ENCODE measurements at places on chromosomes 1 and 21. TPM values are rescaled to one million over a fixed set of nuclear protein-coding genes. Genes with fewer than 3 reads are reported as not detected.

DNA sequence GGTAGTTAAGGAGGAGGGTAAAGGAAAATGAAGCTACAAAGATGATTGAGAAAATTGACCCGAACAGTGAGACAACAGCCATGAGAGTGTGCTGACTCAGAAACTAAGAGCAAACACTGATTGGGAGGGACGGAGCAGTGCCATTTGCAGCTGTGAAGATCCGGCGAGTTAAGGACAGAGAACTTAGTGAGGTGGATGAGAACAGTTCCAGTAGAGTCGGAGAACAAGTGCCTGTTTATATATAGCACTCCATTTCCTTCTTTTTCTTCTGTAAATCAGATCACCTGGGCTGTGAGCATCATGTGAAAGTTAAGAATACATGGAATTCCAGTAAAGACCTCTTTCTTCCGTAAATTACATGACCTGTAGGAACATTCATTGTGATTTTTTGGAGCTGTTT lies 145.7 kb downstream of the KCNK2 start:
- DNase-seq, result no peak
- H3K4me3 ChIP-seq, result no peak overlapping the region
- H3K27ac ChIP-seq, result no peak overlapping the region
- no peaks in the 10 kb centered on the region for H3K4me1 ChIP-seq

- no peak for DNase-seq
- H3K4me3 ChIP-seq, result no peak overlapping the region
- H3K4me1 ChIP-seq, result no peaks in the 10 kb centered on the region
- no peaks in the 10 kb centered on the region for H3K36me3 ChIP-seq
- peaks cover 6% of the 10 kb centered on the region for H3K27me3 ChIP-seq
Observed at GRCh38 chr21:38504066-38504465, 5.8 kb upstream of the ERG start.

- no peaks in the 10 kb centered on the region for H3K4me1 ChIP-seq
- peaks cover 47% of the 10 kb centered on the region for H3K27me3 ChIP-seq
- no peak overlapping the region for H3K4me3 ChIP-seq
- no peaks in the 10 kb centered on the region for H3K36me3 ChIP-seq
Observed at GRCh38 chr1:38497921-38498656, 361.5 kb downstream of the RRAGC start.

The MANEAL gene
- 17.3 TPM for total RNA-seq

The RGS13 gene
- total RNA-seq, result not detected

DNA sequence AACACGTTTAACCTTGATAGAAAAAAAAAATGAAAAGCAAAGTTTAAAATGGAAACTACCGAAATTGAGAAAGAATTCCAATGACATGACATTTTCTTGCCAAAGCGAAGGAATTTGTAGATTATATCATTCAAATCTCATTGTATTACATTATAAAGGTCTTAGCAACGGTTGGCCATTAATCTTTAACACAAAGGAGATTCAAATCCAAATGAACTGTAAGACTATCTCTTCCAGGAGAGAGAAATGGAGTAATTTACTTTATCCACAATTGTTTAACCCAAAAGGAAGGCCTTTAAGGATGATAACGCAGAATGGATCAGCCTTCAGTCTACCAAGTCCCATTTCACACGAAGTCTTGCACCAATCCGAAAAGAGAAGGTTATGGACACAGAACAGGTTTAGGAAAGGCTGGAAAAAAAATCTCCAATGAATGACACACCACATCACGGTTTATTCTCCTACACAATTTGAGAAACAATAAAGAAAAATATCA lies 1.5 kb downstream of the ENAH start:
- H3K4me3 ChIP-seq, result peak overlapping the region; percentile 54
- H3K27me3 ChIP-seq, result no peaks in the 10 kb centered on the region
- H3K4me1 ChIP-seq, result peaks cover 40% of the 10 kb centered on the region
- DNase-seq, result no peak

GRCh38 chr1:168469690-168470089 lies 74.1 kb downstream of the XCL2 start:
- H3K36me3 ChIP-seq, result no peaks in the 10 kb centered on the region
- peaks cover 41% of the 10 kb centered on the region for H3K4me1 ChIP-seq
- H3K27me3 ChIP-seq, result no peaks in the 10 kb centered on the region
- no peak overlapping the region for H3K4me3 ChIP-seq

The OR2M5 gene
- not detected for total RNA-seq

DNA sequence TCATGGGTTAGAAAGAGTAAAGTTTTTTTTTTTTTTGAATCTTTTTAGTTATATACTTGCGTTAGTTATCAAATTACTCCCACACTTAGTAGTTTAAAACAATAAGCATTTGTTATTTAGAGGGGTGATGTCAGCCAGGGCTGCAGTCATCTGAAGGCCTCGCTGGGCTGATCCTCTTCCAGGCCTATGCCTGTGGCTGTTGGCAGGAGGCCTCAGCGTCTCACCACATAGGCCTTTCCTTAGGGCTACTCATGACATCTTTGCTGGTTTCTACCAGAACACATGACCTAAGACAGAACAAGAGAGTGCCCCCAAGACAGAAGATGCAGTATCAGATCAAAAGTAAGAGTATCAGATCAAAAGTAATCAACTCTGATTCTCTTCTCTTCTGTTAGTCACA lies 167.4 kb downstream of the HHAT start:
- no peaks in the 10 kb centered on the region for H3K36me3 ChIP-seq

DNA sequence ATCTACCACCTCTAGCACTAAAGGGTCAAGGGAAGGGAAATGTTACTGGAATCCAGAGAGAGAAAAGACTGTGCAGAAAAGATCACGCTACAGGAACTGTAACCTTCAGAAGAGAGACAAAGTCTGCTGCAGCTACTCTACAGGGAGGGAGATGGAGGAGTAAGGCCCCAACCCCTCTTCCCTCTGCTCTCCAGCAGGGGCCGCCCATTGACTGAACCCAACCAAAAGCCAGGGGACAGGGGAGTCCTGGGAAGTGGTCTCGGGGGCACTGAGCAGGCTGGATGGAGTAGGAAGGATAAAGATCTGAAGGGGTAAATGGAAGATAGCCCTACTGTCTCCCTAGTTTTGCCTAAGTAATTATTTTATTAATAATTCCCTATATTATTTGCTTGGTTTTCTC lies 72.8 kb upstream of the NR5A2 start:
- H3K27ac ChIP-seq, result no peak overlapping the region
- DNase-seq, result no peak
- H3K27me3 ChIP-seq, result no peaks in the 10 kb centered on the region
- no peaks in the 10 kb centered on the region for H3K4me1 ChIP-seq

- H3K36me3 ChIP-seq, result no peaks in the 10 kb centered on the region
- no peak overlapping the region for H3K4me3 ChIP-seq
- H3K4me1 ChIP-seq, result no peaks in the 10 kb centered on the region
- no peaks in the 10 kb centered on the region for H3K27me3 ChIP-seq
- no peak overlapping the region for H3K27ac ChIP-seq
Observed at GRCh38 chr1:56194701-56195300, 384.6 kb downstream of the PLPP3 start.

- peak overlapping the region; percentile 77 for H3K4me3 ChIP-seq
- H3K27me3 ChIP-seq, result no peaks in the 10 kb centered on the region
- peaks cover 42% of the 10 kb centered on the region for H3K4me1 ChIP-seq
- peak overlapping the region; percentile 74 for H3K27ac ChIP-seq
- no peak for DNase-seq
Observed at GRCh38 chr1:22053017-22053860, 730 bp downstream of the CDC42 start.

GRCh38 chr1:20632386-20632785 lies 872 bp upstream of the PINK1 start:
- H3K27ac ChIP-seq, result no peak overlapping the region
- no peaks in the 10 kb centered on the region for H3K36me3 ChIP-seq
- H3K27me3 ChIP-seq, result no peaks in the 10 kb centered on the region
- no peak for DNase-seq
- H3K4me1 ChIP-seq, result peaks cover 8% of the 10 kb centered on the region
- no peak overlapping the region for H3K4me3 ChIP-seq

The RGS18 gene
- not detected for total RNA-seq

DNA sequence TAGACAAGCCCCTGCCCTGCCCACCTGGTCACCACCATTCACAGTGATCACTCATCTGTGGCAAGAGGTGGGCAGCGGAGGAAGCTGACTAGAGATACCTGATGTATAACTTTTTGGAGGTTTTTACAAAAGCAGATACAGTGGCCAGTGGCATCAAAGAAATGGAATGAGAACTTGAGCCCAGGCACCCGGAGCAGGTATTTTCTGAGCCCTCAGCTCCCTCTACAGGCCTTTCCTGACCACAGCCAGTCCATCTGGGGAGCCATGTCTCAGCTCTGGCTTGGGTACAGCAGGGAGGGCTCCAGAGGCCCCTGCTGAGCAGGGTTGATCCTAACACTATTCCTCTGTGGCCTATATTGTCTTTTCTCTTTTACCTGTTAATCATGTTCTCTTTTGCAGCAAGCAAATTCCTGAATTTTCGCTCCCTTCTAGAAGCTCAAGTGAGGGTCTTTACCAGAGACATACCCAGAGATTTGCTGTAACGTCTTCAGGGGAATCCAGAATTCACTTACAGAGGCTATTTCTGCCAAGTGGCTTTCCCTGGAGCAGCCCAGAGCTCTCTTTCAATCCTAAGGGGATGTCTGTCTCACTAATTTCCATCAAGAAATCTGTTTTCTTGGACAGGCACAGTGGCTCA lies 27.3 kb downstream of the GPR157 start:
- no peaks in the 10 kb centered on the region for H3K36me3 ChIP-seq
- H3K27me3 ChIP-seq, result no peaks in the 10 kb centered on the region
- no peak overlapping the region for H3K4me3 ChIP-seq
- peak; percentile 19 for DNase-seq
- H3K27ac ChIP-seq, result no peak overlapping the region
- H3K4me1 ChIP-seq, result no peaks in the 10 kb centered on the region

The NES gene
- total RNA-seq, result 8.4 TPM

GRCh38 chr21:43372663-43373361 lies 54.1 kb downstream of the SIK1 start:
- H3K4me3 ChIP-seq, result no peak overlapping the region
- H3K27ac ChIP-seq, result no peak overlapping the region
- DNase-seq, result no peak
- no peaks in the 10 kb centered on the region for H3K27me3 ChIP-seq
- no peaks in the 10 kb centered on the region for H3K36me3 ChIP-seq

DNA sequence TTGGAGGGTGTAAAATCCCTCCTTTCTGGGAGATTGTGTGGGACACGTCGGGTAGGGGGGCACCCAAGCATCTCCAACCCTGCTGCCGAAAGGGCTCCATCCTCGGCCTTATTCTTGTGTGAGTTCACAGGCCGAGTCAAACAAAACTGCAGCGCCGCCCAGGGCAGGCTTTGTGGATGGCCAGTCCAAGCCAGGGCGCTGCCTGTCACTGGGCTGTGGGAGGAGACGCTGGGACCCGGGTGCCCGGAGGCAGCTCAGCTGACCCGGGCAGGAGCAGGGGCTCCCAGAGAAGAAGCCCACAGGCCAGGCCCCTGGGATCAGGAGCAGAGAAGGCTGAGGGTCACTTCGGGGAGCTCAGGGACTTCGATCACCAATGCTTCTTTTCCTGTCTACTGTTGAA lies 31.8 kb upstream of the ARHGEF16 start:
- H3K27me3 ChIP-seq, result no peaks in the 10 kb centered on the region
- no peak overlapping the region for H3K27ac ChIP-seq
- no peaks in the 10 kb centered on the region for H3K36me3 ChIP-seq
- H3K4me1 ChIP-seq, result peaks cover 8% of the 10 kb centered on the region
- no peak for DNase-seq

The WDR4 gene
- total RNA-seq, result 34.8 TPM

GRCh38 chr1:151621351-151621750 lies 9.5 kb downstream of the SNX27 start:
- H3K4me1 ChIP-seq, result peaks cover 21% of the 10 kb centered on the region
- no peak overlapping the region for H3K27ac ChIP-seq
- DNase-seq, result no peak

DNA sequence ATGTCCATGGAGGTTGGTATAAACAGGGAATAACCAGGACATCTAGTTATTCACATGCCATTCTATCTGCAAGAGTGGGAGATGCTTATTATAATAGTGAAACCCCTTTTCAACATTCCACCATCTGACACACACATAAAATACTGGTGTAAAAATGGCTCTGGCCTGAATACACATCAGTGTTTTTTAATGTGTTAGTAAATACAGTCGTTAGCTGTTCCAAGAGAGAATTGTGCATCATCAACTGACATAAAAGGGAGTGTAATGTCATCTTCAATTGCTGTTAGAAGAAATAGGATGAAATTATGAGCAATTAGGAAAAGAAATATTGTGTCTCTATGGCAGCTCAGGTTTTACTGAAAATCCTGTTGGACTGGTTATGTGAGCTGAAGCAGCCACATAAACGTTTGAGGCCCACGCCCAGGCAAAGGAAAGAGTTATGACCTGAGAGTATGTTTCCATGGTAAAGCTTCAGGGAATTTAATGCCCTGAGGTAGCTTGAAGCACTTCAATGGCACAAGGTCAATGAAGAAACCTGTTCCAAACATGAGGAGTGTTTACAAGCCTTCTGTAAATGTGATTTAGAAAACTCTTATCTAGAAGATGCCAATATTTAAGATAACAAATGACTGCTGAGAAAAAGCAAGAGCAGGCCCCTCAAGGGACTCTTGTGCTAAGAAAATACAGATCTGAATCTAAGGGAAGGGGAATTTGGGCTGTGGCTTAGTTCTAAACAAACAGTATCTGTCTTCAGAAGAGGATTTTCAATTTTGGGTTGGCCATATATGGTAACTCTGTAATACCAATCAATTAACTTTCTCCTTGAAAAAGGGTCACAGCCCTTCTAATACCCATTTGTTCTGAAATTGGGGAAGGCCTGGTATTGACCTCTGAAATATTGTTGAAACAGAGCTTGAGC lies 384.3 kb downstream of the SEC16B start:
- H3K27ac ChIP-seq, result no peak overlapping the region
- H3K36me3 ChIP-seq, result no peaks in the 10 kb centered on the region
- H3K27me3 ChIP-seq, result peaks cover 7% of the 10 kb centered on the region
- H3K4me1 ChIP-seq, result peaks cover 16% of the 10 kb centered on the region

The MAP7D1 gene
- total RNA-seq, result 71.8 TPM

DNA sequence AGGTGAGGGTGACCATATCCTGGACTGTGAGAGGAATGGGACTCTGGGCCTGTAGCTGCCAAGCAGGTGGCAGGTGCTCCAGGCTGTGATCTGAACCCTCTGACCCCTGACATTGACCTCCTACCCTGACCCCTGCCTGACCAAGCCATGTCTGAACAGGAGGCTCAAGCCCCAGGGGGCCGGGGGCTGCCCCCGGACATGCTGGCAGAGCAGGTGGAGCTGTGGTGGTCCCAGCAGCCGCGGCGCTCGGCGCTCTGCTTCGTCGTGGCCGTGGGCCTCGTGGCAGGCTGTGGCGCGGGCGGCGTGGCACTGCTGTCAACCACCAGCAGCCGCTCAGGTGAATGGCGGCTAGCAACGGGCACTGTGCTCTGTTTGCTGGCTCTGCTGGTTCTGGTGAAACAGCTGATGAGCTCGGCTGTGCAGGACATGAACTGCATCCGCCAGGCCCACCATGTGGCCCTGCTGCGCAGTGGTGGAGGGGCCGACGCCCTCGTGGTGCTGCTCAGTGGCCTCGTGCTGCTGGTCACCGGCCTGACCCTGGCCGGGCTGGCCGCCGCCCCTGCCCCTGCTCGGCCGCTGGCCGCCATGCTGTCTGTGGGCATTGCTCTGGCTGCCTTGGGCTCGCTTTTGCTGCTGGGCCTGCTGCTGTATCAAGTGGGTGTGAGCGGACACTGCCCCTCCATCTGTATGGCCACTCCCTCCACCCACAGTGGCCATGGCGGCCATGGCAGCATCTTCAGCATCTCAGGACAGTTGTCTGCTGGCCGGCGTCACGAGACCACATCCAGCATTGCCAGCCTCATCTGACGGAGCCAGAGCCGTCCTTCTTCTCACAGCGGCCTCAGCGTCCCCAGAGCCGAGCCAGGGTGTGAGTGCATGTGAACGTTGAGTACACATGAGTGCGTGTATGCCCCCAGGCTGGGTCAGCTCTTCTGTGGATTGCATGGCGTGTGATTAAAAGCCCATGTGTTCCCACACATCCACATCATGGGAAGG lies 3.1 kb downstream of the TMEM125 start:
- peaks cover 15% of the 10 kb centered on the region for H3K4me1 ChIP-seq
- H3K4me3 ChIP-seq, result no peak overlapping the region
- H3K27me3 ChIP-seq, result no peaks in the 10 kb centered on the region
- no peak overlapping the region for H3K27ac ChIP-seq
- no peak for DNase-seq

Data from HCT116 (cell line).